ENCODE measurements at places on chromosomes 4 and X. TPM values are rescaled to one million over a fixed set of nuclear protein-coding genes. Genes with fewer than 3 reads are reported as not detected.

The SOD3 gene
- total RNA-seq, result not detected

The RBM3 gene
- 316 TPM for total RNA-seq

The TMEM35A gene
- not detected for total RNA-seq

The GAGE12E gene
- not detected for total RNA-seq

The ARHGAP6 gene
- 0.03 TPM for total RNA-seq

The NAA11 gene
- not detected for total RNA-seq

The RAB9B gene
- total RNA-seq, result not detected

The IQCM gene
- not detected for total RNA-seq

The UCHL1 gene
- total RNA-seq, result 969 TPM

The USP46 gene
- 8.7 TPM for total RNA-seq

The UGT2B15 gene
- 0.14 TPM for total RNA-seq

The FGG gene
- 4.8 TPM for total RNA-seq

The NPFFR2 gene
- not detected for total RNA-seq

The GSX2 gene
- total RNA-seq, result not detected

The MAOA gene
- total RNA-seq, result 0.30 TPM

The CXCL1 gene
- 14.8 TPM for total RNA-seq

The PNMA5 gene
- total RNA-seq, result not detected

The TMEM47 gene
- total RNA-seq, result 0.77 TPM

The GPM6B gene
- total RNA-seq, result not detected

The SPANXB1 gene
- total RNA-seq, result 4.0 TPM

The SMIM31 gene
- total RNA-seq, result not detected

The CFP gene
- 0.45 TPM for total RNA-seq

The CTAG1A gene
- total RNA-seq, result 0.18 TPM

The CTSO gene
- total RNA-seq, result 0.82 TPM

The OTUD6A gene
- not detected for total RNA-seq

The CT47B1 gene
- total RNA-seq, result not detected

The MAGEA12 gene
- total RNA-seq, result 0.19 TPM

The MAP7D2 gene
- total RNA-seq, result 5.6 TPM

The ADH4 gene
- total RNA-seq, result not detected

The NPY1R gene
- total RNA-seq, result 0.08 TPM

The HSFX4 gene
- total RNA-seq, result not detected

The POU4F2 gene
- not detected for total RNA-seq

The SHISA3 gene
- total RNA-seq, result not detected

The CLDN2 gene
- 8.0 TPM for total RNA-seq

The STPG2 gene
- not detected for total RNA-seq

The MMGT1 gene
- total RNA-seq, result 15.9 TPM

The PALLD gene
- 61.5 TPM for total RNA-seq

The VEGFC gene
- 17.3 TPM for total RNA-seq

The CLDN34 gene
- total RNA-seq, result not detected

The GPRIN3 gene
- 5.7 TPM for total RNA-seq

The CHRNA9 gene
- total RNA-seq, result 1.5 TPM

The CXCL10 gene
- total RNA-seq, result 0.12 TPM

The UBA1 gene
- total RNA-seq, result 203 TPM

Data from A549 treated with CpdA at 1 μM for 4 hours (cell line).